HAP-1 (cell line): ENCODE measurements at places on chromosomes 7 and 10.

DNA sequence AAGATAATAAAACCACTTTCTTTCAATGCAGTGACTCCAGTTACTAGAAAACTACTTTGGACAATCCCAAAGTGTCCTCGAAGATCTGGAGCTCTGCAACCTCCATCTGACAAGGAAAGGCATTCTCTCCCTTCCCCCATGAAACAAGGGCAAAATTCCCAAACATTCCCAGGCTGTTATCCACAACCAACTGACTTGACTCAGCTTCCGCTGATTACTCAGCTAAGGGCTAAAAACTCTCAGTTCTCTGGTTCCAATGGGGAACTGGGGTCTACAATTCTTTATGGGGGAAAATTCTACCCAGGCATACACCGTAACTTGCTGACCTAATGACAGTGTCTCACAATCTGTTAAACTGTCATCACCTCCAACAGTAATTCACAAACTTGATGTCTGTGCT is 48.4 kb downstream of the SFMBT2 start:
- no peak for DNase-seq

DNA sequence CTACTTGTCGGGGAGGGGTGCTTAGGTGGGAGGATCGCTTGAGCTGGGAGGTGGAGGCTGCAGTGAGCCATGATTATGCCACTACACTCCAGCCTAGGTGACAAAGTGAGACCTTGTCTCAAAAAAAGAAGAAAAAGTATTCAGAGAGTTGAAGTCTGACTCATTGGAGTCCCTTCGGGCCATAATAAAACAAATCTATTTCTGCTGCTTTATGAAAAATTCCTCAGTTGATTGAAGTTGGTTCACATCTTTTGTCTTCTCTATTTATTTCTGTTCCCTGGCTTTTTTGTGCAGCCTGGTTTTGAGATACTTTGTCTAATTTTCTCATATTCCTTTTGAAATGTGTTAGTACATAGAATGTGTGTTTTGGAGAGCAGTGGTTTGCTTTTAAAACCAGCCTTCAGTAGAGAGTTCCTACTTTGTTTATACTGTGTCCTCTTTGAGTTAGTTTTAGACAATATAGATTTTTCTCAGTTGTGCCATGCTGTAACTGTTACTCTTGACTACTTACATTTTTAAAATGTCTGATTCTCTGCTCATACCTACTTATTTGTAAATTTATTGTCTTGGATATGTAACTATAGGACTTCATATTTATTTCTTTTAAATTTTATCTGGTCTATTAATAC is 36.7 kb downstream of the LUC7L2 start:
- DNase-seq = no peak

- DNase-seq = no peak
Observed at GRCh38 chr10:128865436-128866195, 601.4 kb upstream of the MGMT start.

GRCh38 chr7:92767437-92767836 is 68.9 kb downstream of the CDK6 start:
- no peak for DNase-seq
